Cortex of kidney (tissue), 1 donor: ENCODE measurements at places on chromosomes 6 and 20.

DNA sequence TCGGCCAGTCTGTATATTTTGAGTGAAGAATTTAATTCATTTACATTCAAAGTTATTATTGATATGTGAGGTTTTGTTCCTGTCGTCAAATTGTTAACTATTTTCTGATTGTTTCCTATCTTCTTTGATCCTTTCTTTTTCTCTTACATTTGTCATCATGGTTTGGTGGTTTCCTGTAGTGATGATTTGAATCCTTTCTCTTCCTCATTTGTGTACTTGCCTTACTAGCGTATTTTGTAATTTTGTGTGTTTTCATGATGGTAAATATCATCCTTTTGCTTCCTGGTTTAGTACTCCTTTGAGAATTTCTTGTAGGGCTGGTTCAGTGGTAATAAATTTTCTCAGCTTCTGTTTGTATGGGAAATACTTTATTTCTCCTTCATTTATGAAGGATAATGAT lies 151.7 kb upstream of the CEP162 start:
- no peak for DNase-seq

GRCh38 chr6:118665011-118665410 lies 13.6 kb upstream of the CEP85L start:
- no peak for DNase-seq

GRCh38 chr6:54719633-54720032 lies 126.9 kb upstream of the FAM83B start:
- DNase-seq = no peak

GRCh38 chr6:24897186-24897585 lies 38.6 kb downstream of the RIPOR2 start:
- no peak for DNase-seq

DNA sequence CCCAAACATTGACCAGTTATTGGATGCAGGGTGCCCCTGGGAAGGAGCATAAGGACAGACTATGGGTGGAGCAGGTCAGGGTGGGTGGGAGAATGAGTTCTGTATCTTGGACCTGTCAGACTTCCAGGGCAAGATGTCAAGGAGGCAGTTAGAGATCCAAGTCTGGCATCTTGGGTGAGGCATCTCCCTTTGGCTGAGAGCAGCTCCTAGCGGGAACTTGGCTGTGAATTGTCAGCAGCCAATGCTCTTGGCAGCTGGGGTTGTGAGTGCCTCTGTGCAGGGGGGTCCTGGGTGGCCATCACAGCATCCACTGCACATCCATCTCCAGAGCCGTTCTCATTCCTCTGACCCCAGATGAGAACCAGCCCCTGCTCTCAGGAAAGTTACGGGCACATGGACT lies 117.0 kb upstream of the MYL9 start:
- DNase-seq = no peak

- DNase-seq = no peak
Observed at GRCh38 chr6:154605178-154605881, 94.8 kb upstream of the CNKSR3 start.

DNA sequence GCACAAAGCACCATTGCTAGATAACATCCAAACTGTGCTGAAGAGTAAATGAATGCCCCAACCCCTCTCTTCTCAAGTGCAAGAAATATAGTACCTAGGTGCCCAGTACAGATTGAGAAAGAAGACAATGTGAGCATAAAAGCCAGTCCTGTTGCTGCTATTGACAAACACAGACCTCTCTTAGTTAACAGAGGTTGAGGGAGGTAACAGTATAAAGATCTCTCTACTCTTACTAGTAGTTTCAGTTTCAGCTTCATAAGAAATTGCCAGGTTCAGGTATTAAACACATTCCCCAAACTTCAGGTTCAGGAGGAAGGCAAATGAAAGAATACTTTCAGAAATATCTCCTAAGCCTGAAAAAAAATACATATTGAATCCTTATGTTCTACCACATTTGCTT lies 31.4 kb downstream of the TBC1D32 start:
- DNase-seq = no peak

GRCh38 chr20:21134883-21135493 lies 9.1 kb downstream of the KIZ start:
- no peak for DNase-seq

GRCh38 chr6:105484238-105485161 lies 81.6 kb upstream of the PREP start:
- DNase-seq = no peak

DNA sequence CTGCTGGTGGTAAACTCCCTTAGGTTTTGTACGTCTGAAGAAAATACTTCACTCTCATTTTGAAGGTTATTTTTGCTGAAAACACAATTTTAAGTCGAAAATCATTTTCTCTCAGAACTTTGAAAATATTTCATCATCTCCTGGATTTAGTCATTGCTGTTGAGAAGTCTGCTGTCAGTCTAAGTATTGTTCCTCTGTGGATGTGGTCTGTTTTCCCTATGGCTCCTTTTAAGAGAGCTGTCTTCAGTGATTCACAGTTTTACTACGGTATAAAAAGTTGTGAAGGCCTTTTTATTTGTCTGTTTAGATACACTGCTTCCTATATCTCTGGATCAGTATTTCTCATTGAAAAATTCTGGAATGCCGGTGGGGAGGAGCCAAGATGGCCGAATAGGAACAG lies 159.3 kb downstream of the GJA10 start:
- DNase-seq = no peak

DNA sequence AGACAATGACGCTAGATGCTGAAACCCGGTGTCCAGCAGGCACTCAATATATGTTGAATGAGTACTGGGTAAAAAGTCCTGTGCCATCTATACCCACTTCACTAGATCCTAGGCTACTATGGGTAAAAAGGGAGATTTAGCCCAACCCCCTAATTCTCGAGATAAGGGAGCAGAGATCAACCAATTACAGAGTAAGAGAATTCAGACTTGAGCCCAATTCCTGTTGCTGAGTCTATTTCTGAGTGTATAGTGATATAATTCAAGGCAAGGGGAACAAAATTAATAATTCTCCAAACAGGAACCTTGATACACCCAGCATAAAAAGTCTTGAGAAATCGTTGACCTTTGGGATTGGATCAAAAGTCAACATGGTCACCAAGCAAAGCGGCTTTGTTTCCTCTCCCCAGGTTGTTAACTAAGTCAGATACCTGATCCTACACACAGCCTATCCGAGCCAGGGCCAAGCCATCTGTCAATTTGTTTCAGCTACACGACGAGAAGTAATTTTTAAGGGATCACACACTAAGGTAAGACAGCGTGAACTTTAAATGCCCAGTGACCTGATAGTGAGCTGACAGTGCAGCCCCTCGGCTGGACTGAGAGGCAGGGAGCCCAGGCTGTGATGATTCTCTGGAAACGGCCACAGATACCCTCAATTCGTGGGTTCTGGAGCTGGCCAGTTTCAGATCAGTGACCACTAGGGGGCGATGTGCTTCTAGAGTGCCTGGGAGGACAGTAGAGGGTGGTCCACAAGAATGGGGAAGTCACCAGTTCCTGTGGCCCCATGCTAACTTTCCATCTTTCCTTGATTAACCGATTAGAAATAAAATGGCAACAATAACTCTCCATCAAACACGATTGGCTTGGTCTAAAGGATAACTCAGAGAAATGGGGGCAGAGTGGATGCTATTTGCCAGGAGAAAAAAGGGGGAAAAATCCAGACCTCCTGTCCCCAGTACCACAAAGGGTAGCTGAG lies 46.2 kb downstream of the SLC22A23 start:
- no peak for DNase-seq

GRCh38 chr6:151002491-151002935 lies 137.0 kb downstream of the MTHFD1L start:
- DNase-seq = no peak

GRCh38 chr6:40389254-40389653 lies 197.9 kb downstream of the LRFN2 start:
- no peak for DNase-seq

- DNase-seq = no peak
Observed at GRCh38 chr20:48729538-48729937, 98.3 kb downstream of the PREX1 start.

DNA sequence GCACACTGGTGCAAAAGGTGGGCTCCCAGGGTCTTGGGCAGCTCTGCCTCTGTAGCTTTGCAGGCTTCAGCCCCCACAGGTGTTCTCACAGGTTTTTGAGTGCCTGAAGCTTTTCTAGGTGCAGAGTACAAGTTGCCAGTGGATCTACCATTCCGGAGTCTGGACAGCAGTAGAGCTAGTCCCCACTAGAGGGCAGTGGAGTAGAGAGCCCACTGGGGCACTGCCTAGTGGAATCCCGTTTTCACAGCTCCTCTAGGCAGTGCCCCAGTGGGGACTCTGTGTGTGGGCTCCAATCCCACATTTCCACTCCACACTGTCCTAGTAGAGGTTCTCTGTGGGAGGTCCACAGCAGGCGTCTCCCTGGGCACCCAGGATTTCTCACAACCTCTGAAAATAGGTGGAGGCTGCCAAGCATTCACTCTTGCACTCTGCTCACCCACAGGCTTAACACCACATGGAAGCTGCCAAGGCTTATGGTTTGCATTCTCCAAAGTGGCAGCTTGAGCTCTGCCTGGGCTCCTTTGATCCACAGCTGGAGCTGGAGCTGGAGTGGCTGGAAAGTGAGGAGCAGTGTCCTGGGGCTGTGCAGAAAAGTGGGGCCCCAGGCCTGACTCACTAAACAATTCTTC lies 86.3 kb upstream of the PROKR2 start:
- DNase-seq = no peak

DNA sequence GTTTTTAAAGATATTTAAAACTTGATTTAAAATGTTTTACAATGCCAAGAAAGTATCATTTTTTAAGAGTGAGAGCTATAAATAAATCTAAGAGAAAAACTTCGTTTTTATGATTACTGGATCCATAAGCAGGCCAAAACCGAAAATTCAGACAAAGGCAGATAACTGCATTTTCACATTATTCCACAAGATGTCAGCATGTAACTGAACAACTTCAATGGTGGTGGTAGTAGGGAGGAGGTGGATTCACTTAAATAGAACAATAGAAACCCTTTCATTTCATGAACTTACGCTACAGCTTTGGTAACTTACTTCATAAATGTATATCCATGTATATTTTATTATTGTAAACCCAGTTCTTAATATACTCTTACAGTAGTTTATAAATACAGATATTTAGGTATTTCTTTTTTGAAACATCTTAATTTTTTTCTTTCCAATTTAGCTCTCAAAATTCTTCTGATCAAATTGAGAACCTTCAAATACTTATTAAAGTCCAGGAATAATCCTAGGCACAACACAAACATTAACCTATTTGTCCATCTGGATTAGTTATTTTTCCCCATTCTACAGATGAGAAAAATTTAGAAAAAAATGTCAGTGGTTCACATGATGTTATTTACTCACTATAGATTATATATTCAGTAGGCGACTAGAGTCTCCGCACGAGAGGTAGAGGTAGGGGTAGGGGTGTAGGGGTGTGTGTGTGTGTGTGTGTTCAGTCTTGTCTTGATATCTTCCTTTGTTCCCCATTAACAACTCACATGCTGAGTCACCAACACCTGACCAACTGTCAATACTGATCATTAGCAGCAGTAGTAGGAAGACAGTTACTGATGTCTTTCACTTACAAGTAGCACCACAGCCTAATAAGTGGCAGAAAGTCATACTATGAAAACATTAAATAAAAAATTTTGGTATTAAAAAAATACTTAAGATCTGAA lies 111.5 kb downstream of the ARHGAP18 start:
- DNase-seq = no peak

DNA sequence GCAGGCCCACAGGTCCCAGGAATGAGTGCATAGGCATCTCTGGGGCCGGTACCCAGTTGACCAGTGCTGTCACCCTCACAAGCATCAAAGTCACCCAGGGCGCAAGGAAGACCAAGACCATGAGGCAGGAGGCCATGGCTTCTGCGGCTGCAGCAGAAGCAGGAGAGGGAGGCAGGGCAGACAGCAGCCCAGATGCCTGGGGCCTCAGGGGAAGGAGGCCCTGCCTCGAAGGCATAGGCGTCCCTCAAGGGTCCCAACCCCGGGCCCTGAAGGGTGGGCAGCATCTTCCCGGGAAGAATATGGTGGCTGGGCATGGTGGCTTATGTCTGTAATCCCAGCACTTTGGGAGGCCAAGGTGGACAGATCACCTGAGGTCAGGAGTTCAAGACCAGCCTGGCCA lies 3.0 kb downstream of the FAM209A start:
- DNase-seq = no peak

DNA sequence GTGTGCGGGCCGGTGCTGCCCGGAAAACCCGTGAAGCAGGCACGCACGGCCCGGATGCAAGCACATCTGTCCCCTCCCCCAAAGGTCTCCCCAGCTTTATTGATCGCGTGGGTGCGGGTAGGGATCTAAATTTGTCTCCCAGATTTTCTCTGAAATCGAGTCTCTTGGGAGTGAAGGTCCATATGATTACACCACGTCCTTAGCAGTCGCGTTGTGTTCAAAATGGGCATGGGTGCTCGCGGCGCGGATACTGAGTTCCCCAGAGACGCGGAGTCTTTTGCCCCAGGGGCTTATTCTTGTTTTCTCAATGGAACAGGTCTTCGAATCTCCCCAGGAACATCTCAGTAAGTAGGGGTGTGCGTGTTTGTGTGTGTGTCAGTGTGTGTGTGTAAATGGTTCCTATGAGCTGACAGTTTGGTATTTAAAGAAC lies 2.8 kb upstream of the ZNF292 start:
- DNase-seq = no peak

- no peak for DNase-seq
Observed at GRCh38 chr6:156010-156409, 136.3 kb upstream of the DUSP22 start.

GRCh38 chr6:684831-685636 lies 7.9 kb downstream of the EXOC2 start:
- DNase-seq = no peak

GRCh38 chr20:61252601-61253263 lies 671 bp downstream of the CDH4 start:
- no peak for DNase-seq

- DNase-seq = no peak
Observed at GRCh38 chr20:58790454-58790853, 60.2 kb downstream of the GNAS-AS1 start.

- no peak for DNase-seq
Observed at GRCh38 chr6:30686009-30686907, at the start of gene PPP1R18. PPP1R18 (minus strand) TSS chr6:30686645; CDS start chr6:30686018, 627 bp downstream.

DNA sequence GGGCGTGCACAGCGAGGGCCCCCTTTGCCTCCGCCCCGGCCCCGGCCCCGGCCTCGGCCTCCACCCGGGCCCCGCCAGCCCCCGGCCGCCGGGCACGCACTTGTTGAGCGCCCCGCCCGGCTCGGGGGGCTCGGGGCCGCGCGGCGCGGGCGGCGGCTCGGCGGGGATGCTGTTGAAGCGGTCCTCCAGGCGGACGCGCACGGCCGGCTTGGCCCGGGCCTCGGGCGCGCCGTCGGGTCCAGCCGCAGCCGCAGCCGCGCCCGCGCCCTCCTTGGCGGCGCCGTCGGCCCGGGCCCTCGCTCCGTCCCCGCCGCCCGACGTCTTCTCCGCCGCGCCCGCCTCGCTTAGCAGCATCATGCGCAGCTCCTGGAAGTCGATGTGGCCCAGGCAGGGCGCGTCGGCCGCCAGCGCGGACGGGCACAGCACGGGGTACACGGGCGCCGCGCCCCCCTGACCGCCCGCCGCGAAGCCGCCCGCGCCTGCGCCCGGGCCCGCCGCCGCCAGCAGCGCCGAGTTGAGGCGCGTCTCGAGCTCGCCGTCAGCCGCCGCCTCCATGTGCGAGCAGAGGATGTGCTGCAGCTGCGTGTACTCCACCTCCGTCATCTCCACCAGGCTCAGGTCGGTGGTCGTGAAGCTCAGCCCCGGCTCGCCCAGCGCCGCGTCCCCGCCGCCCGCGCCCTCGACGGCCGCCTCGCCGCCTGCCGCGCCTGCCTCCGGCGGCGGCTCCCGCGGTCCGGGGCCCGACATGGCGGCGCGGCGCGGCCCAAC lies 514 bp downstream of the TCFL5 start:
- DNase-seq = no peak
